HEK293T (cell line): ENCODE measurements at places on chromosomes 4 and X.

DNA sequence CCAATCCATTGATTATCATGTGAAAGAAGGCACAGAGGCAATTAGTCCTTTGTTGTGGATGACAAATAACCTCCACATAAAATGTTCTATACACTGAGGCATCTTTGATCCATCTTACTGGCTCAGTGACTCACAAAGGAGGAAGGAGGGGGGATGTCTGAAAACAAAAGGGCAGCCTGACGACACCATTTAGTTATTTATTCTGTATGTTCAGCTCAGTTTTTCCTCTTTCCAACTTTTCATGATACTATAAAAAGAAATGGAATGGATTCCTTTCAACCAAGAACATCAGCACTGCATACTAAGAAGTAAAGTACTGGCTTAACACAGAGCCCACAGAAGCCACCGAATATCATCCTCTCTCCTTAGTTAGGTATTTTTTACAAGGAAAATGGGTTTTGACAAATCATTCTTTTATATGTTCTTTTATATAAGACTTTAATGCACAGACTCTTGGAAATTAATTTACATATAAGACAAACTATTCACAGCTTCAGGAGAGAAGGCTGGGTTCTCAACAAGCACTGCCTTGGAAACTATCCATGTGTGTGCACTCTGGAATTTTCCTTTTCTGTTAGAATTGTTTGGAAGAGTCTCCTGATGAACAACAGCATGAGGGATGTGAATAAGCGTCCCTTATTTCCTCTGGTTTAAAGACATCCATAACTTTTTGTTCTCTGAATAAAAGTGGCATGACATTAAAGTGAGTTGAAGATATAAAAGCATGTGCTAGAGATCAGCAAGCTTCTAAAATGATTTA, 135.6 kb downstream of the TSPAN5 start:
- DNase-seq, result no peak

DNA sequence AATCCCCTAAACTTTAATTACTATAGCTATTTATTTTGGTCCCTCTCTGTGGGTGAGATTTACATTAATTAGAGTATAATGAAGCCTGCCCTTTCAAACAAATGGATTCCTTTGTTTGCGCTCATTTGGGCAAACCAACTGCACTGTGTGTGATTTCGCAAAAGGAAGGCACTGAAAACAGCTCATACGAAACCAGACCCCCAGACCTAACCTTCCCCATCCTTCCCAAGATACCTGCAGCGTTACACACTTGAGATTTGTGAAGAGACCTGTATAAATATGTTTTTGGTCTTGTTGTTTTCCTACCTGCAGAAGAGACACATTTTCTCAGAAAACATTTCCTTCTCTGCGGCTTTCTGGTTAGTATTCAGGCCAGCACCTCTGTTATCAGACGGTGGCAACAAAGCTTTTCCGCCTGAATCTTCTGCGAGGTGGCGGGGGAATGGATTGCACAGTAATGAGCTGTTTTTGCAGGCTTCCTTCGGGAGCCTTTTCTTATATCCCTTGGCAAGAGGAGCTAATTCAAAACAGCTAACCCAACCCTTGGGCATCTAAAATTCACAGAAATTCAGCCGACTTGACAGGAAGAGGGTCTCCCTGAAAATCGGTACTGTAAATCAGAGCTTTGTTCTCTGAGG, 47.6 kb downstream of the CBLL2 start:
- no peak for DNase-seq

- DNase-seq, result no peak
Observed at GRCh38 chr4:177066746-177067145, 242.9 kb upstream of the NEIL3 start.

- DNase-seq, result peak; percentile 42
Observed at GRCh38 chr4:94410678-94411206, 41.0 kb upstream of the PDLIM5 start.

DNA sequence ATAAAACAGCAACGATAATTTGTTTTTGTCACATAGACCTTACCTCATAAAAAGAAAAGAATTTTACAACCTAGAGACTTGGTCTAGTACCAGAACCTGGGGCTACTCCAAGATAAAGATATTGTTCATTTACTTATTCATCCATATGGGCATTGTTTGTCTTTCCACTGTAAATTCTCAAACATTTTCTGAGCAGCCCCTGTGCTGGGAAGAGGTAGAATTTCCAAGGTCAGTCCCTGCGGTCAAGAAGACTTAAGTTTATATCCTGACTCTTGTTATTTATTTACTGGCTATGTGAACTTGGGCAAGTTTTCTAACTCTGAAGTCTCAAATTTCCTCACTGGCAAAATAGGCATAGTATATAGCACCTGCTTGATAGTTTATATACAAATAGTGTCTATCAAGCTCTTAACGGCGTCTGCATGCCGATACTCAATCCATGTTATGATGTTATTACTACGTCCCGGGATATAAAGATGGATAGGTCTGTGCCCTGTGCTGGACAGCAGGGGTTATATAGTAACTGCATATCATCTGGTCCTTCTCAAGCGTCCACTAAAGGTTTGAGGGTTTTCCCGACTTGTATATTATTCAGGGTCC, 222.1 kb upstream of the TAPT1 start:
- no peak for DNase-seq

- no peak for DNase-seq
Observed at GRCh38 chr4:138774940-138775339, 240.6 kb upstream of the NOCT start.

DNA sequence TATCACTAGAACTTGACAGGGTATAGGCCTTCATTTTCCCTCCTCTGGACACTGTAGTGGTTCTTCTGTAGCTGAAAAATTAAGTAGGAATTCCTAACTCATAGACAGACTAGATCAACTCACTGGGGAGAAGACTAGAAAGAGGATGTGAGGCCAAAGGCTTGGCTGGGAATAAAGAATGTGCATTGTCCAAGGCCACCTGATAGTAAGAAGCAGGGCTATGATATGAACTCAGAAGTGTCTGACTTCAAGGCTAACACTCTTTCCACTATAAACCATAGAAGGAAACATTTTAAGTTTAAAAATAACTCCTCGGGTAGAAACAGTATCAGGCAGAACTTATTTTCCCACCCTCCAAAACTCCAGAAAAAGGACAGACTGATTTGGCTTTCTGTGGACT, 346.6 kb downstream of the OPHN1 start:
- no peak for DNase-seq

- DNase-seq, result no peak
Observed at GRCh38 chr4:184751585-184751956, 17.7 kb upstream of the CENPU start.

GRCh38 chr4:80306260-80306659, 29.3 kb upstream of the CFAP299 start:
- DNase-seq, result no peak

GRCh38 chrX:2374086-2374485, 126.7 kb downstream of the DHRSX start:
- DNase-seq, result no peak

GRCh38 chrX:23235051-23235450, 99.6 kb upstream of the PTCHD1 start:
- no peak for DNase-seq

- no peak for DNase-seq
Observed at GRCh38 chr4:173192375-173193162, 24.0 kb downstream of the GALNT7 start.

DNA sequence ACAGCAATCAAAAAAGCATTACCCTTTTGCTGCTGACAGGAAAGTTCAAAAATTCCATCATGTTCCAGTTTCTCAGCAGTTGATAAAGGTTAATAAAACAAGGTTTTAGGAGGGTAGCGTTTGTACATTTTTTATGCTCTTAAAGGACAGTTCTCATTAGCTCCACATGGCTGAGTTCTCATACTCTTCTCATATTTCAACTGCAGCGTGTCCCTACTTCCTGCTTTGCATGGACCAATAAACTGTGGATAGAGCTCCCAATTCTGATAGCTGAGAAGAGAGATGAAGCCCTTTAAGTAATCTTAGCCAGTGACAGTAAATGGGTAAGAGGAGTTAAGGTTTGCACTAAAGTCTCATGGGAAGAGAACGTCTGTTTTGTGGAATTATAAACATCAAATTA, 53.5 kb downstream of the SPANXA2 start:
- DNase-seq, result peak; percentile 5

DNA sequence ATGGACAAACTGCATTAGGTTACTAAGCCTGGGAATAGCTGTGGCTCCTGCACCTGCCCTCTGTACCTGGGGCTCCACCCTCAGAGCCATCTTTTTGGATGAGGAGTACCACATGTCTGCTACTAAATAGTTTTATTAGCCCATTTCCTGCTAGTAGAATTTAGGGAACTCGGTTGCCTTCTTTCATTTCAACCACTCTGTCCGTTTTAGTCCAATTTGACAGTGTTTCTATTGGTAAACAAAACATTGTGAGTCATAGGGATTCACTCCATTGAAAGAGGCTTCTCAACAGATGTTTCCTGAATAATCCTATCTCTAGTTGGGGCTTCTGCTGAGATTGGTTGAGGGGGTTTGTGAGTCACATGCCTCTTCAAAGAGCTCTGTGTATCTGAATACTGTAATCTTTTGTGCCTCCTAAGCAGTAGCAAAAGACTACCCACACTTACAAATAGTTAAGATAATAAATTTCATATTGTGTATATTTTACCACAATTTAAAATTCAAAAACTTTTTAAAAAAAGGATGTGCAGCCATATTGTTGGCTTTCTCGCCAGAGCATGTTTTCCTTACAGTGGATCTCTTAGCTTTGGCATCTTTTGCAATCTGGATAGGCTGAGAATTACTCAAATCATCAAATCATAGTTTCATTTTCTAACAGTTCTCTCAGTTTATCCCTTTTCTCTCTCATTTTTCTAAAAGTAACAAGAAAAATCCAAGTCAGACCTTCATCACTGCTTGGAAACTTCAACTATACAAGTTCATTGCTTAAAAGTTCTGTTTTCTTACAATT, 9.9 kb downstream of the FAM200B start:
- DNase-seq, result no peak

- no peak for DNase-seq
Observed at GRCh38 chr4:75678965-75679364, 5.8 kb upstream of the G3BP2 start.

DNA sequence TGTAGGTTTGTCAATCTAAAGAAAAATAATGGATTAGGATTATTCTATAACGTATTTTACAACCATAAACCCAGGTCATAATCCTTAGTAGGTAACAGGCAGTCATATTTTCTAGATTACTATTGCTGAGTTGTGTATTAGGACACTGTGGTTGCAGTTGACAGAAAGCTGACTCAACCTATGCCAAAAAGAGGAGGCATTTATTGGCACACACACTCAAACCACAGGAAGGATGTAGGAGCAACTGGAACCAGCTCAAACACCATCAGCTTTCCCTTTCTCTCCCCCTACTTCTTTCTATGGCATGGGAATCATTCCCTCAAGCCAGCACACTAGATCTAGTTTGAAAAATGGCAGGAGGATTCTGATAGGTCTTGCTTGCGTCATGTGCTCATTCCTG, 136.4 kb upstream of the FAM9C start:
- no peak for DNase-seq

GRCh38 chr4:183885205-183885720, 19.8 kb upstream of the STOX2 start:
- no peak for DNase-seq

DNA sequence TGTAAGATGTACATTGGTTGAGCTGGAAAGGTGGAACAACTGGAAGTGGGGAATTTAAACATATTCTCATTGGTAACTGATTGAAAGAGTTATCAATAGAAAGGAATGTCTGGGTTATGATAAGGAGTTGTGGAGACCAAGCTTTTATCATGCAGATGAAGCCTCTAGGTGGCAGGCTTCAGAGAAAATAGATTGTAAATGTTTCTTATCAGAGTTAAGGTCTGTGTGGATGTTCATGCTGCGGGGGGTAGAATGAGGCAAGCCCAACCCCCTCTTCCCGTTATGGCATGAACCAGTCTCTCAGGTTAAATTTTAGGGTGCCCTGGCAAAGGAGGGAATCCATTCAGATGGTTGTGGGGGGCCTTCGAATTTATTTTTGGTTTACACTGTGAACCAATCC, 16.0 kb downstream of the ARSD start:
- no peak for DNase-seq

GRCh38 chr4:111174331-111174730, 551.5 kb upstream of the PITX2 start:
- no peak for DNase-seq

DNA sequence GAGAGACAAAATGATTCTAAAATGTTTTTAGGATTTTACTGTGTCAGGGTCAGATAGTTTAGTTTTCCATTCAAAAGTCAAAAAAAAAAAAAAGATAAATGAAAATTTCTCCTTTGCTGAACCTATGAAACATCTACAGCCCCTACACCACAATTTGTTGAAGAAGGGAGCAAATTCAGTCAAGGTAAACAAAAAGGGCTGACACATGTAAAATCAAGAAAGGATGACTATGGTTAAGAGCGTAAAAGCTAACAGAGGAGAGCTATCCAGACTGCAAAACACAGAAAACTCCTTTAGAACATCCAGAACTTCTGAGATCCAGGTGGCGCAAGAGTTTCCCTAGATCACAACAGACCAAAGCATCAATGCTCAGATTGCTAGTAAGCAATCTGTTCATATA, 72.2 kb downstream of the RAB28 start:
- DNase-seq, result no peak

- DNase-seq, result no peak
Observed at GRCh38 chr4:154569584-154569983, 6.8 kb downstream of the FGB start.

DNA sequence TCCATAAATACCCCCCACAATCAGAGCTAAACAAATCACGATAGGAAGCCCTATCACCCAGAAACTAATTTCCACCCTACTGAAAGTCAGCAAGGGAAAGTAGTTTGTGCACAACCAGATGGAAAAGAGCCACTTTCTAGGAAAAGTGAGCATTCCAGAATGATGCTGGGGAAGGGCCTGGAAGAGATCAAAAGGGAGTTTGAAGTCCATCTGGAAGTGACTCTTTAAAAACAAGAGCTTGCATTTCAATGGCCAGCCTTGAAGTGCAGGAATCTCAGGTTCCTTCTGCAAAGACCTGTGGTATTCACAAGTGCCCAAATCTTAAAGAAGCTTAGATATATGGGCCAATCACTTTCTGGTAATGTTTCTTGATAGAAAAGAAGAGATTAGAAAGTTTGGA, 97.0 kb upstream of the LDB2 start:
- DNase-seq, result no peak

GRCh38 chr4:56748271-56748670, 67.2 kb upstream of the HOPX start:
- no peak for DNase-seq

GRCh38 chr4:56844802-56845580, 23.5 kb upstream of the SPINK2 start:
- no peak for DNase-seq

DNA sequence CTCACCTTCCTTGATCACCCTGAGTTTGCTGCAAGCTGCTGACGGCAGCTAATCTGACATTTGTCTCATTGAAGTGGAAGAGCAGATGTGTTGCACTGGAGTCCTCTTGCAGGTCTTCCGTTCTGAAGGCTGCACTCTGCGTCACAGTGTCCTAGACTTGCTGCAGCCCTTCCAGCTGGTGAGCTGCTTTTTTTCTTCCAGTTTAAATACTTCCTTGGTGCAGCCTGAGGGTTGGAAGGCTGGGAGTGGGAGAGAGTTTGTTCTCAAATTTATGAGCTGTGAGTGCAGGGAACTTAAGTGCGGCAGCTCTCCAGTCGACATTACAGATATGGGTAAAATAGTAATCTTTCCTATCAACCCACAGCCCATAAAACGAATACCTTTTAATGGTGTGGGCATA, 303.6 kb upstream of the FAT1 start:
- peak; percentile 5 for DNase-seq
